ENCODE measurements at places on chromosomes 5 and 9.

DNA sequence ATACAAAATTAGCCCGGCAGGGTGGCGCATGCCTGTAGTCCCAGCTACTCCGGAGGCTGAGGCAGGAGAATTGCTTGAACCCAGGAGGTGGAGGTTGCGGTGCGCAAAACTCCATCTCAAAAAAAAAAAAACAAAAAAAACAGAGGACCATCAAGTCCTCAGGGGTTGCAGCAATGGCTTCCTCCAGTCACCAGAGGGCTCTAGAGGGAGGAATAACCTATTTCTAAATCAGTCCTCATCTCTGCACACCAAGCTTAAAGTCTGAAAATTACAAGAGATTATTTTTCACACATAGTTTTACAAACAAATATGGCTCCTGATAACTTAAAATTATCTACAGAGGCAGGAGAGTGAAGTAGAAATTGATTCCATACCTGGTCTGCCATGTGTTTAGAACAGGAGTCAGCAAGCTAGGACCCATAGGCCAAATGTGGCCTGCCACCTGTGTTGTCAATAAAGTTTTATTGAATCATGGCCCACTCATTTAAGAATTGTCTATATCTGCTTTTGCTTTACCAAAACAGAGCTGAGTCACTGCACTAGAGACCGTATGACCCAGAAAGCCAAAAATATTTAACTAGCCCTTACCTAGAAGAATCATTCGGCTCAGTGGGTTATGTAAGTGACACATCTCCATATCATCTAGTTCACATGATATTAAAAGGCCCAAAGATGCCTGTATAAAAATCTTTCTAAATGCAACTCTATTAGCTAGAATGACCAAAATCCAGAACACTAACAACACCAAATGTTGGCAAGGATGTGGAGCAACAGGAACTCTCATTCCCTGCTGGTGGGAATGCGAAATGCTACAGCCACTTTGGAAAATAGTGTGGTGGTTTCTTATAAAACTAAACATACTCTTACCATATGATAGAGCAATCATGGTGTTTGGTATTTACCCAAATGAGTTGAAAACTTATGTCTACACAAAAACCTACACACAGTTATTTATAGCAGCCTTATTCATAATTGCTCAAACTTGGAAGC lies 207.7 kb downstream of the FRMD3 start:
- DNase-seq: no peak

DNA sequence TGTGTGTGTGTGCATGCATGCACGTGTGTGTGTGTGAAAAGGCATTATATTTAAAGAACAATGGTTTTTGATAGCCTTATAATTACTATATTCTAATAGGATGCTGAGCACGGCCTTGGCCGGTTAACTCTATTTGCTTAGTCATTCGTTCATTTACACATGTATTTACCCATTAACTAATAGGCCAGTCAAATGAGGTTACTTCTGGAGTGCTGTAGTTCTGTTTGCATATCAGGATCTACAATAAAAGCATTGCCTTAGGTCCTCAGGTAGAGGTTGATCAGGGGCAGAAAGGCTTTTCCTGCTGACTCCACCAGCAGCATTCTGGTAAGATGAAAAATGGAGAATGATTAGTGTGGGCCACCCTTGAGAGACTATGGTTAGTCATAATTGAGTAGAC lies 219.0 kb downstream of the COMMD10 start:
- DNase-seq: no peak

- DNase-seq: no peak
Observed at GRCh38 chr5:158531860-158532259, 567.9 kb downstream of the EBF1 start.

GRCh38 chr9:113375057-113376023 lies 1.4 kb downstream of the HDHD3 start:
- no peak for DNase-seq

GRCh38 chr9:134320126-134320867 lies 6.0 kb upstream of the RXRA start:
- no peak for DNase-seq

- no peak for DNase-seq
Observed at GRCh38 chr5:118705959-118706667, 282.2 kb downstream of the DTWD2 start.

GRCh38 chr5:168128111-168128510 lies 163.3 kb upstream of the WWC1 start:
- DNase-seq: no peak

DNA sequence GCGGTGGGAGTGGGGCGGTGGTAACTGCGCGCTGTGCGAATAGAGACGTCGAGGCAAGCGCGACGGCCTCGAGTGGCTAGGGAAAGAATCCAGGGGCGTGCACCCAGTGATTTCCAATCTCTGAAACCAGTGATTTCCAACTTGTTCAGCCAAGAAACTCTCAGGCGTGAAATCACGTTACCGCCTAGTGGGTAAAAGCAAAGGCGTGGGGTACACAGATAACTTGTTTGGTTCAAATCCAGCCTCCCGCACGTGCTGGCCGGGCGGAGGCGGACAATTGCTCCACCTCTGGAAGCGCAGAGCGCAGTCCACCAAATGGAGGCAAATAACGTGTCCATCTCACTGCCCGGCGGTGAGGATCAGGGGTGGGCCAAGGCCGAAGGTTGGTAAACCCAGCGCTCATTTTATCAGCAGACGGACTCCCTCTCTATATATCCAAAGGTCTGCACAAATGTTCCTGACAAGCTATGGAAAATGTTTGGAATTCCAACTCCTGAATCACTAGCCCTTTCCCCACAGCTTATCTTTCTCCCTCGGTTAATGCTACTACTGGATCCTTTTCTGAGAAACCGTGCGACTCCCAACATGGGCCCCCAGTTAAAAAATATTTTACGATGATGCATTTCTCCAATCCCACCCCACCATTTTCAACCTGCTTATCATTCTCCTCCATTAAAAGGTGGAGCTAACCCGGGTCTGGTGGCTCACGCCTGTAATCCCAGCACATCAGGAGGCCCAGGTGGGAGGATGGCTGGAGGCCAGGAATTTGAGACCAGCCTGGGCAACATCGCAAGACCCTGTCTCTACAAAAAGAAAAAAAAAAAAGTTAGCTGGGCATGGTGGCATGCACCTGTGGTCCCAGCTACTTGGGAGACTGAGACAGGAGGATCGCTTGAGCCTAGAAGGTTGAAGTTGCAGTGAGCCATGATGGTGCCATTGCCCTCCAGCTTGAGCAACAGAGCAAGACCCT lies 950 bp upstream of the FNBP1 start:
- no peak for DNase-seq

DNA sequence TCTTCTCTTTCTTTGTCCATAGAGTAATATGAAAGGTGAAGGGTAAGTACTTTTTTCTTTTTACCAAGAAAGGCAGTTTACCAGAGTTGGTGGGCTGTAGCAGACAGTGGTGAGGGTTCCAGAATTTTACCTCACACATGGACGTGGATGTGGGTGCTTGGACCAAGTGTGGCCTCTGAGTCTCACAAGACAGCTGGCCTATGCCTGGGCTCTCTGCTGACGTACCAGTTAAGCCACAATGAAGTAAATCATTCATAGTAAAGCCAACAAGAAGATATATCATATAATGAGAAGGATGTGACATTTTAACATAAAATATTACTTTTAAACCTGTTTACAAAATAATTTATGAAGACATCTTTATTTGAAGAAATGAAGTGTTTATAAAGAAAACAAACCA lies 106.0 kb downstream of the PRKACG start:
- DNase-seq: no peak

DNA sequence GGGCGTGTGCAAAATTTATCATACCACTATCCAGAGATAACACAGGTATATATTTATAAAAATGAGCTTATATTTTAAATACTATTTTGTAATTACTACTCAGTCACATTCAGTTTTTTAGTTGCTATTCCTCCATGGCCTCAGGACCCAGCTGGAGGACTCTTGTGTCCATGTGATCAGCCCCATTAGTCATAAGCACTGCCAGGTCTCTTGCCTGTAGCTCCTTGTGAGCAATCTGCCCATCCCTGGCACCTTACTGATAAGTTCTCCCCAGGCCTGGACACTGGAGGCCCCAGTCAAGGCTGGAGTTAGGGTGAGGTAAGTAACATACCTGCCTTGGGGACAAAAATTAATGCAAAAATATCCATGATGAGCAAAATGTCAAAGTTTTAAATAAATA lies 29.5 kb upstream of the ADRB2 start:
- no peak for DNase-seq

DNA sequence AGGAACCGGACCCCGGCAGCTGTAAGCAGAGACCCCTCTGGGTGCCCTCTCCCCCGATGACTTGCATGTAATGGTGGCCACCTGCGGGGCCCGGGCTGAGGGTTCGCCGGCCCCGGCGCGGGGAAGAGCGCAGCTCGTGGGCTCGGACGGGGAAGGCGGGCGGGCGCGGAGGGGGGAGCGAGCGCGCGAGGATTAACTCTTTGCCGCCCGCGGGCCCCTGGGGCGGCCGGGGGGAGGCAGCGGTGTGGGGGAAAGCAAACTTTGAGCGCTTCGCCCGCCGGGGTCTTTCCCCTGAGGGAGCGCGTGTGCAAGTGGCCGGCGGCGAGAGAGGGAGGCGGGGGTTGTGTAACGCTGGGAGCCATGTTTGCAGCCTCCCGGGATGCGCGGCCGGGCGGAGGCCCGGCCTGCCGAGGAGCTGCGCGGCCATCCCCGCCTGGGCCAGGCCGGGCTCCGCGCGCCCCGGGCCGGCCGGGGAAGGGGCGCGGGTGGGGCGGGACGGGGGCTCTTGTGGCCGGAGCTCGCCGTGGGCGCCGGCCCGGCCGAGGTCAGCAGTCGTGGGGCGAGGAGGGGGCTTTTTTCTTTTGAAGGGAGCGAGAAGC lies 547 bp downstream of the ANP32B start:
- DNase-seq: peak; percentile 37

DNA sequence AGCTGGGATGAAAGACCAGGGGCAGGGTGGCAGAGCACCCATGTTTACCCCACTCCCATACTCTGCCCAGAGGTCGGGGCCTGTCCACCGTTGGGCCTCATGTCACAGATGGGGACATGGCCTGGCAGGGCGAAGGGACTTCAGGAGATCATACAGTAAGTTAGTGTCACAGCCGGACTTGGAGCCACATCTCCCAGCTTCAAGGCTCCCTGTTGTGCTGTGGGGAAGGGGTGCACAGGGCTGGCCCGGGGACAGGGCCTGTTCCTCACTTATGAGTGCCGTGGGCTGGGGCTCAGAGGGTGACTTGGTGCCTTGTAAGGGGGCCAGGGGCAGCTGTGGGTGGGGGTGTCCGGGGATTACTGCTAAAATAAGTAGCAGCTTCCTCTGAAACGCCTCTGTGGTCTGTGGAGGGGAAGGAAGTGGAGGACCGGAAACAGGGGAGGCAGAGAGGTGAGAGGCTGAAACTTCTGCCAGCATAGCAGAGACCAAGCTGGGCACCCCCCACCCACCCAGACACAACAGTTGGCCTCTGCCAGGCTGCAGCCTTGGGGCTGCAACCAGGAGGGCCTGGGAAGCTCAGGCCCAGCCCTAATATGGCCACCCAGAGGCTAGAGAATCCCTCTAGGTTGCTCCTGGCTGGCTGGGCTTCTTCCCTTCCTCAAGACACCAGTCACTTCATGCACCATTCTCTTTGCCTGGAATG lies 41.1 kb upstream of the NEK6 start:
- no peak for DNase-seq

Measured in GM12891 (cell line).